ENCODE measurements at places on chromosomes 6 and 20. TPM values are rescaled to one million over a fixed set of nuclear protein-coding genes. Genes with fewer than 3 reads are reported as not detected.

The ACTL10 gene
- total RNA-seq = 1.1 TPM

- no peak for DNase-seq
- no peaks in the 10 kb centered on the region for H3K4me1 ChIP-seq
- no peaks in the 10 kb centered on the region for H3K27me3 ChIP-seq
- no peak overlapping the region for H3K27ac ChIP-seq
Observed at GRCh38 chr20:62201173-62202082, 18.6 kb downstream of the MTG2 start.

DNA sequence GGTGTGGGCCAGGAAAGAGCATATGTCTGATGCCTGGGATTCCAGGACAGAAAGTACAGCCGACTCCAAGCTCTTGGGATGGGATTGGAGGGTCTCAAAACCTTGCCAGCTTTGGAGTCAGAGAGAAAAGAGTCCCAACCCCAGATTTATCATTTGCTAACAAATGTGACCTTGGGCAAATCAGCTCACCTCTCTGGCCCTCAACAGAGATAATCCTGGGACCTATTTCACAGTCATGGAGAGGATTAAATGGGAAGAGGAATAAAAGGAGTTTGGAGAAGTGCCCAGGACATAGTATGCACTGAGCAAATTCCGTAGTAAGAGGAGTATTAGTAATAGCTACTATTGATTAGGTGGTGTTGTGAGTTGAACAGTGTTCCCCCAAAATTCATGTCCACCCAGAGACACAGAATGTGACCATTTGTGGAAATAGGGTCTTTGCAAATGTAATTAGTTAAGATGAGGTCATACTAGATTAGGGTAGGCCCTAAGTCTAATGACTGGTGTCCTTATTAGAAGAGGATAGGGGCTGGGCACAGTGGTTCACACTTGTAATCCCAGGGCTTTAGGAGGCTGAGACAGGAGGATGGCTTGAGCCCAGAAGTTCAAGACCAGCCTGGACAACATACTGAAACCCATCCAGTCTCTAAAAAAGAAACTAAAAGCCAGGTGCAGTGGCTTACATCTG is 17.1 kb downstream of the RIPOR3 start:
- H3K27me3 ChIP-seq = no peaks in the 10 kb centered on the region
- H3K4me1 ChIP-seq = peaks cover 17% of the 10 kb centered on the region
- peak overlapping the region; percentile 1 for H3K27ac ChIP-seq
- no peak overlapping the region for H3K4me3 ChIP-seq
- DNase-seq = no peak

The ORC3 gene
- total RNA-seq = 27.6 TPM

The RAMACL gene
- 0.66 TPM for total RNA-seq

The UNC93A gene
- not detected for total RNA-seq

- no peak for DNase-seq
- H3K36me3 ChIP-seq = no peaks in the 10 kb centered on the region
- H3K27ac ChIP-seq = no peak overlapping the region
- H3K4me3 ChIP-seq = no peak overlapping the region
- H3K4me1 ChIP-seq = no peaks in the 10 kb centered on the region
- H3K27me3 ChIP-seq = no peaks in the 10 kb centered on the region
Observed at GRCh38 chr6:126253431-126253830, 86.5 kb upstream of the CENPW start.

DNA sequence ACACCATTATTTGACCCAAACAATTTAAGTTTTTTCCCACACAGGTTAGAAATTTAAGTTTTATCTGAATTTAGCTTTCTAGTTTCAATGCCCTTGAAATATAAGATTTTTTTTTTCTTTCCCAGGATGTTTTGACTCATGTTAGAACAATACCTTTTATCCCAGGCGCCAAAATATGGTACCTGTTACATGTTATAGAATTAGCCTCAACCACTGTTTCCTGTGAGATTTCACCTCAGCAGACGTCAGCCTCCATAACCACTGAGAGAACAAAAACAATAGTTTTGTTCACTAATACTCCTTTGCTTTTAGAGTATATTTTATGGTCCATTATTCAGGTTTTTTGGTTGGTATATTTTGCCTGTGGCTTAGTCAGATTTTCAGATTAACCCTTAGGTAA is 302.9 kb downstream of the CDKAL1 start:
- H3K27ac ChIP-seq = no peak overlapping the region
- no peaks in the 10 kb centered on the region for H3K36me3 ChIP-seq
- DNase-seq = no peak
- H3K4me1 ChIP-seq = no peaks in the 10 kb centered on the region
- H3K4me3 ChIP-seq = no peak overlapping the region

GRCh38 chr6:80607811-80608391 is 501.4 kb downstream of the BCKDHB start:
- H3K4me3 ChIP-seq = no peak overlapping the region
- H3K27me3 ChIP-seq = no peaks in the 10 kb centered on the region
- H3K27ac ChIP-seq = peak overlapping the region; percentile 75
- H3K4me1 ChIP-seq = no peaks in the 10 kb centered on the region

The MAFB gene
- total RNA-seq = 33.9 TPM

GRCh38 chr6:109212683-109213082 is 117.4 kb downstream of the CEP57L1 start:
- H3K36me3 ChIP-seq = no peaks in the 10 kb centered on the region
- no peaks in the 10 kb centered on the region for H3K4me1 ChIP-seq
- no peak for DNase-seq
- H3K4me3 ChIP-seq = no peak overlapping the region

The GPR63 gene
- total RNA-seq = 1.1 TPM

- no peaks in the 10 kb centered on the region for H3K36me3 ChIP-seq
- H3K27ac ChIP-seq = no peak overlapping the region
- peaks cover 33% of the 10 kb centered on the region for H3K27me3 ChIP-seq
- no peak overlapping the region for H3K4me3 ChIP-seq
Observed at GRCh38 chr6:1620504-1621069, 10.9 kb downstream of the FOXC1 start.

- no peaks in the 10 kb centered on the region for H3K36me3 ChIP-seq
- H3K4me1 ChIP-seq = peaks cover 5% of the 10 kb centered on the region
- H3K27me3 ChIP-seq = no peaks in the 10 kb centered on the region
- H3K27ac ChIP-seq = no peak overlapping the region
- DNase-seq = peak; percentile 42
Observed at GRCh38 chr6:43996618-43997344, 130.5 kb downstream of the MRPL14 start.

DNA sequence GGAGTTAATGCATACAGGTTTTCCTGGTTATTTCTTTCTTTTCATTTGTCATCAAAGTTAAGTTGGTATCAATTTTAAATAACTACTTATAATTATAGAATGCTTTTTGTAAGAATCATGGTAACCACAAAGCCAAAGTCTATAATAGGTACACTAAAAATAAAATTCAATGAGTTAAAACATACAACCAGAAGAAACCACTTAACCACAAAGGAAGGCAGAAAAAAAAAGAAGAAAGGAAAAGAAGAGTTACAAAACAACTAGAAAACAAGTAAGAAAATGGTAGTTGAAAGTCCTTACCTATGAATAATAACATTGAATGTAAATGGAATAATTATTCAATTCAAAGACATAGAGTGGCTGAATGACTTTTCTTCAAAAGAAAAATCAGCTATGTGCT is 45.6 kb downstream of the THBS2 start:
- no peaks in the 10 kb centered on the region for H3K27me3 ChIP-seq
- H3K4me1 ChIP-seq = peaks cover 19% of the 10 kb centered on the region
- no peak overlapping the region for H3K27ac ChIP-seq
- H3K4me3 ChIP-seq = no peak overlapping the region

DNA sequence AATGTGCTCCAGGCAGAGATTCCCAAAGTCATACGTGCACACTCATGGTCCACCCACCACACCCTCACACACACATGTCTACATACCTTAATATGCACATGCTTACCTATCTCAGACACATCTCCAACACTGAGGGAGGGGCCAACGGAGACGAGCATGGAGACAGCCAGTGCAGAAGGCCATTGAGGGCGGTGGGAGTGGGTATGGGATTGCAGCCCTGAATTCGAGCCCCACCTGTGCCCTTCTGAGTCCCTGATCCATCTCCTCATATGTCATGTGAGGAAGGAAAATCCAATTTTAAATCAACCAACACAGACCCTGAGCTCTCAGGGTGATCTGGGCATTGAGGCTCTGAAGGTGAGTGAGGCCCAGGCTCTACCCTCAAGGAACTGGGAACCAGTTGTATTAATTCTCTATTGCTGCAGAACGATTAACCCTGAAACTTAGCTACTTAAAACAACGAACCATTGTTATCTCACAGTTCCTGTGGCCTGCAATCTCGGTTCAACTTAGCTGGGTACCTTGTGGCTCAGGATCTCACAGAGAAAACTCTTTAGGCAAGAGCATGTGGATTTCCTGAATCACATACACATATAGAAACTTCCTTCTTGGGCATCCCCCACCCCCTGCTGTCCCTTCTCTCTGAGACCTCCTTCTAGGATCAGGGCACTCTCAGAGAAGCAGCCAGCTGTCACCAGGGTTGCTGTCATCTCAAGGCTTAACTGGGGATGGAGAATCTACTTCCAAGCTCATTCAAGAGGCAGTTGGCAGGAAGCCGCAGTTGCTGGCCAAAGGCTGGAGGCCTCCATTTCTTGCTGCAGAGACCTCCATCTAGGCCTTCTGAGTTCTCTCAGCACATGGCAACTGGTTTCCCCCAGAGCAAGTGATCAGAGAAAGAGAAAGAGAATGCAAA is 28.3 kb downstream of the GLP1R start:
- H3K4me1 ChIP-seq = no peaks in the 10 kb centered on the region
- no peaks in the 10 kb centered on the region for H3K27me3 ChIP-seq
- no peak for DNase-seq
- no peak overlapping the region for H3K27ac ChIP-seq
- H3K4me3 ChIP-seq = no peak overlapping the region
- H3K36me3 ChIP-seq = no peaks in the 10 kb centered on the region

GRCh38 chr20:24662752-24663365 is 193.4 kb downstream of the SYNDIG1 start:
- no peak overlapping the region for H3K4me3 ChIP-seq
- H3K4me1 ChIP-seq = no peaks in the 10 kb centered on the region
- DNase-seq = no peak
- no peak overlapping the region for H3K27ac ChIP-seq
- no peaks in the 10 kb centered on the region for H3K27me3 ChIP-seq

The UST gene
- total RNA-seq = 21.8 TPM

- DNase-seq = no peak
- no peak overlapping the region for H3K27ac ChIP-seq
- H3K4me3 ChIP-seq = no peak overlapping the region
- H3K27me3 ChIP-seq = no peaks in the 10 kb centered on the region
- no peaks in the 10 kb centered on the region for H3K36me3 ChIP-seq
Observed at GRCh38 chr20:2891343-2891742, 18.1 kb downstream of the PTPRA start.

DNA sequence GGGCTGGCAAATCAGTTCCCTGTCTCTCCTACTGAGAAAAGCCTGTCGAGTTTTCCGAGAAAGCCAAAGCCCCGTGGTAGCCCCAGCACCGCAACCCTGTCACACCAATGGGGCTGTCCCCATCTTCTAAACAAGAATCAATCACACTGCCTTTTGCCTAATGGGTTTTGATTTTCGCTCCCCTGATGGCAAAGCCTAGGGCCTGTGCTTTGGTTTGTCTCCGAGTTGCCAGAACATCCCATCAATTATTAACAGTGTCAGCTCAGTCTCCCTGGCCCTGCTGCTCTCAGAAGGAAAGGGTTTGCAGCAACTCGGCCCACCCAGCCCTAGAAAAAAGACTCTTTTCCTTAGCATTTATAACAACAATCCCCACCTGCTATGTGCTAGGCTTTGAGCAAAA is 4.2 kb downstream of the KCNB1 start:
- H3K27ac ChIP-seq = no peak overlapping the region
- no peaks in the 10 kb centered on the region for H3K36me3 ChIP-seq
- no peaks in the 10 kb centered on the region for H3K4me1 ChIP-seq
- no peaks in the 10 kb centered on the region for H3K27me3 ChIP-seq

The GPLD1 gene
- total RNA-seq = 6.1 TPM

The MUC22 gene
- not detected for total RNA-seq

- H3K36me3 ChIP-seq = no peaks in the 10 kb centered on the region
- H3K4me1 ChIP-seq = no peaks in the 10 kb centered on the region
- no peak for DNase-seq
- no peak overlapping the region for H3K4me3 ChIP-seq
Observed at GRCh38 chr6:81689580-81689979, 62.9 kb downstream of the TENT5A start.

GRCh38 chr6:44923444-44923843 is 404.7 kb upstream of the RUNX2 start:
- H3K4me1 ChIP-seq = no peaks in the 10 kb centered on the region
- H3K27me3 ChIP-seq = no peaks in the 10 kb centered on the region
- no peak overlapping the region for H3K27ac ChIP-seq
- H3K4me3 ChIP-seq = no peak overlapping the region

GRCh38 chr6:142845143-142845571 is 99.8 kb downstream of the HIVEP2 start:
- H3K27me3 ChIP-seq = no peaks in the 10 kb centered on the region
- H3K4me3 ChIP-seq = peak overlapping the region; percentile 34
- H3K36me3 ChIP-seq = no peaks in the 10 kb centered on the region
- H3K4me1 ChIP-seq = peaks cover 32% of the 10 kb centered on the region

The GLO1 gene
- 92.8 TPM for total RNA-seq

DNA sequence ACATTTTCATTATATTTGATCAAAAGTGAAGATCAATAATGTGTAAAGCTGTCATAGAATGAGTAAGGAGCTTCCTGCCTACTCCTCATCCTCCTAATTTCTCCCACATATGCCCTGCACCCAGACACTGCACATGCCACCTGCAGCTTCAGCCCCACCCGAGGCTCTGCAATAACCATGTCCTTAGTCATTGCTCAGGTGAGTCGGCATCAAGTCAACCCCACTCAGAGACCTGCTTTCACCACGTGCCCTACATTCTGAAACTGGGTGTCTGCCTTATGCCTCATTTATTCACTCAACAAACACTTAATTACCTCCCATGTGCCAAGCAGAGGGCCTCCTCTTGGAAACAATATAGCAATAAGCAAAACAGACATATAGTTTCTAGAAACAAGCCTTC is 15.4 kb upstream of the TNFAIP3 start:
- DNase-seq = no peak
- no peaks in the 10 kb centered on the region for H3K36me3 ChIP-seq
- H3K27ac ChIP-seq = no peak overlapping the region
- no peak overlapping the region for H3K4me3 ChIP-seq

The TGM2 gene
- total RNA-seq = 14.8 TPM

- DNase-seq = no peak
- peaks cover 19% of the 10 kb centered on the region for H3K36me3 ChIP-seq
- H3K27me3 ChIP-seq = no peaks in the 10 kb centered on the region
- H3K4me1 ChIP-seq = no peaks in the 10 kb centered on the region
- no peak overlapping the region for H3K4me3 ChIP-seq
Observed at GRCh38 chr20:59027741-59028320, 4.3 kb downstream of the ATP5F1E start.

GRCh38 chr20:37347891-37348791 is 2.2 kb downstream of the SRC start:
- peak; percentile 60 for DNase-seq
- no peaks in the 10 kb centered on the region for H3K36me3 ChIP-seq
- H3K4me1 ChIP-seq = no peaks in the 10 kb centered on the region
- H3K27ac ChIP-seq = peak overlapping the region; percentile 94

GRCh38 chr20:49882171-49882970 is 33.0 kb downstream of the SPATA2 start:
- peaks cover 9% of the 10 kb centered on the region for H3K4me1 ChIP-seq
- H3K36me3 ChIP-seq = peaks cover 57% of the 10 kb centered on the region
- H3K4me3 ChIP-seq = no peak overlapping the region

The DDO gene
- total RNA-seq = 2.0 TPM

All from sigmoid colon (tissue), 7 donors.